Hypothalamus (tissue), 51 donors: ENCODE measurements at places on chromosomes 4 and X.

DNA sequence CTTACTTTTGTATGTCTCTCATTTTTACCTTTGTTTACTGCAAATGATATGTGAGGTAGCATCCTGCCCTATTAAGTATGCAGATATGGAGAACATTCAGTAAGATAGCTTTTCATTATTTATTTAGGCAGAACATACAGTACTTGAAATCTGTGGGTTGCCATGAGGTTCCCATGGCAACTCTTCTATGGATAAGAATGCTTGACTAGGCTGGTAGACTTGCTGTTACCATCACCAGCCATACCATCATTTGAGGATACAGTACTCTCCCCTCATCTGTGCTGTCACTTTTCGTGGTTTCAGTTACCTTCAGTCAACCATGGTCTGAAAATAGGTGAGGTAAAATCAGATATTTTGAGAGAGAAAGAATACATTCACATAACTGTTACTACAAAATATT lies 56.7 kb downstream of the NAF1 start:
- DNase-seq = no peak

GRCh38 chr4:74932832-74933561 lies at the start of gene PARM1:
TSS of gene PARM1 (plus strand) at chr4:74933116. CDS start at chr4:74933328, 212 bp downstream.
- DNase-seq = peak; percentile 85

GRCh38 chr4:96486563-96486962 lies 646.7 kb downstream of the PDHA2 start:
- DNase-seq = no peak

- no peak for DNase-seq
Observed at GRCh38 chr4:113809311-113809710, 47.8 kb upstream of the CAMK2D start.

GRCh38 chr4:158826882-158827281 lies 58.1 kb downstream of the FNIP2 start:
- DNase-seq = no peak

GRCh38 chrX:70231666-70232065 lies 2.8 kb upstream of the AWAT1 start:
- DNase-seq = no peak

- DNase-seq = no peak
Observed at GRCh38 chr4:28709891-28710290, 1849.2 kb downstream of the STIM2 start.

GRCh38 chr4:123776267-123776666 lies 379.7 kb downstream of the SPRY1 start:
- DNase-seq = no peak

GRCh38 chr4:157425897-157426296 lies 205.4 kb downstream of the GRIA2 start:
- no peak for DNase-seq

- DNase-seq = no peak
Observed at GRCh38 chr4:156401371-156401770, 447.7 kb upstream of the CTSO start.

DNA sequence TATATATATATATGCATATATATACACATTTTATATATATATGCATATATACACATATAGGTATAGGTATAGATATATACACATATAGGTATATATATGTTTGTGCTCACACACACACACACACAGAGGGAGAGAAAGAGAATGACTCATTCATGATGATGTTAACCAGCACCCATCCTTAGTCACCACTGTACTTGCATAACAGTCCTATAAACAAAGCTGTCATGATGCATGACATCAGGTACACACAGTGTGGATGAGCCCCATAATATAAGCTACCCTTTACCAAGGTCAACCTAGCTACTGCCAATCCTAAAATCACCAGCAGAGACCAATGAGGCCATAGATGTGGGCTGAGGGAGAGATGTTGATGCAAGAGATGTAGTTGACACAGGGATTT lies 1408.0 kb downstream of the RAPGEF2 start:
- no peak for DNase-seq

GRCh38 chr4:120960656-120961267 lies 38.2 kb upstream of the PRDM5 start:
- no peak for DNase-seq

GRCh38 chrX:44961817-44962607 lies 89.0 kb downstream of the KDM6A start:
- DNase-seq = no peak

- DNase-seq = no peak
Observed at GRCh38 chrX:10831716-10832502, 211.5 kb upstream of the MID1 start.

GRCh38 chr4:70533791-70534190 lies 15.4 kb downstream of the AMTN start:
- DNase-seq = no peak

DNA sequence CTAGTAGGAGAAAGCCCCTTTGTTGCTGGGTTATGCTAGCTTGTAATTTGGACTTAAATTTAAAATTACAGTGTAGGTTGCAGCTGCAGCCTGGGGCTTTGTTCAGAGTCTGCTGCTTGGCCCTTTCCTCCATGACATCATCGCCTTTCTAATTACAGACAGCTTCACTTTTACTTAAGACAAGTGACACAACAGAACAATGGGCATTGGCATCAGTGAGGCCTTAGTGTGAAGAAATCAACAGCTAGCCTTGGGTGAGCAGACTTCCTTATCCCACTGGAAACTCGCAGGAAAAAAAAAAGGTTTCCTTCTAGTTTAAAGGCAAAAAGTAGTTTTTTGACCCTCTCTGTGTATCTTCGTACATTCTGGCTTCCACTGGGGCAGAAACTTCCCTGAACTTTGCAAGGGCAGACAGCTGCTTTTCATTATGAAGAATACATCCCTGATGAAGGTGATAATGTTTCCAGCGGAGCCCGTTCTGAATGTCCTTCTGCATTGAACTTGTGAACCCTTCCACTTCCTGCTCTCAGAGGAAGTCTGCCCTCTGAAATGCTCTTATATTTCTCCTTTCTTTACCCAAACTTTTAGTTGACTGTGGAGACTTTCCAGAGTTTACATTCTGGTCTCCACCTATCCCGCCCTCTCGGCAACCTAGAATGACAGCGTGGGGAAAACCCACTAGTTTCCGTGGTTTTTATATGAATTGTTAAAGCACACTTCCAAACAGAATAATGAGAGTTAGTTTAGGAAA lies 123.2 kb upstream of the FAM9C start:
- no peak for DNase-seq

DNA sequence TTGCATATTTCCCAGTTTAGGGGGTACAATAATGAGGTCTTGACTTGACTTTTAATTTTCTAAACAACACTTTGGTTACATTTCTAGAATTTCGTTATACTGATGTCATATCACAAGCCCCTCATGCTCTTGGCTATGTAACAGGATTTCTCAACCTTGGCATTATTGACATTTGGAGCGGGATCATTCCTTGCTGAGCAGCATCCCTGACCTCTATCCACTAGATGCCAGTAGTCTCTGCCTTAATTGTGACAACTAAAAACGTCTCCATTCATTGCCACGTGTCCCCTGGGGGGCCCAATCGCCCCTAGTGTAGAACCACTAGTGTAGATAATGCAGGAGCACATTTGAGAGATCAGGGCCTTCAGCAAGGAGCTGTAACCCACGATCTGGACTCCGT lies 234.2 kb upstream of the MID1 start:
- DNase-seq = no peak

- DNase-seq = no peak
Observed at GRCh38 chrX:100263650-100264049, 146.4 kb downstream of the PCDH19 start.

DNA sequence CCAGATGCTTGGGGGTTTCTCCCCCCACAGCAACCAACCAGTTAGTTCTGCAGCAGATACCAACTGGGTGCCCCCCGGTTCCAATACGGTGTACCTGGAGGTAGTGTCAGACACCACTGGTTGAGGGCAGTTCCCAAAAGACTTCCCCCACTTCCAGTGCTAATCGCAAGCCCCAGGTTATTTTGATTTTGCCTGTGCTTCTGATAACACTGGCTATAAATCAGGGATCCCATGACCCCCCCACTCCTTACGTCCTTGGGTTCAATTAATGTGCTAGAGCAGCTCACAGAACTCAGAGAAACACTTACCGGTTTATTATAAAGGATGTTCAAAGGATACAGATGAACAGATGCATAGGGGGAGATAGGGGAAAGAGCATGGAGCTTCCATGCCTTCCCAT lies 5.5 kb downstream of the CLCN3 start:
- no peak for DNase-seq

DNA sequence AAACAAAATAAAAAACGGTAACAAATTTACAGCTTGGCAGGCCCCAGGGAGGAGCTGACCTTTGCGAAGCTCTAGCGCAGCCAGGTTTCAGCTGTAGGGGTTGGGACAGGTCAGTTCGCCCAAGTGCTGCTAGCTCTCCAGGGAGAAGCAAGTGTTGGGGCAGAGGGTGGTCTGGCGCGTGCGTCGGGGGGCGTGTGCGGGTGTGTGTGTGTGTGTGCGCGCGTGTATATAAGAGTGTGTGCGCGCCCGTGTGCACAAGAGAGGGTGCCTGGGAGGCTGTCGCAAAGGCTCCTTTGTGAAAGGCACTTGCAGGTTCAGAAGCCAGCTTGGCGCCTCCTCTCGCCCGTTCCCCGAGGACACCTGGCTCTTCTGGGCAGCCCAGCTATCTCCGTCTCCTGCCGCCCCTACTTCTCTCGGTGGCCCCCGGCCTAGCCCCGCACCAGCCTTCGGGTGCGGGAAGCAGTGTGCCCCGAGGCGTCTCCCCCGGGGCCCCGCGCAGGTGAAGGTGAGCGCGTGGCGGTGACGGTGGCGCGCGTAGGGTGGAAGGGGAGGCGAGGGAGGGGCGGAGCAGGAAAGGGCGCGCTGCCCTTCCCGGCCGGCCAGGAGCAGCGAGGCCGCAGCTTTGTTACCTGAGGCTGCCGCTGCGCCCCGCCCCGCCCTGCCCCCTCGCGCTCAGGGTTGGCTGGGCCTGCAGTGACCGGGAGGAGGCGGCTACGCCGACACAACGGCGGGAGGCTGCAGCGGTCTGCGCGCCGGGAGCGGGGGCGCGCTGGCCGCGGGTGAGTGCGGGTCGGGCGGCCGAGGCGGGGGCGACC lies at the start of gene FHDC1:
Gene FHDC1 (plus strand): TSS at position 693 of the 815 bp plus-strand sequence. CDS start 6,735 bp downstream, outside the sequence.
- DNase-seq = no peak

DNA sequence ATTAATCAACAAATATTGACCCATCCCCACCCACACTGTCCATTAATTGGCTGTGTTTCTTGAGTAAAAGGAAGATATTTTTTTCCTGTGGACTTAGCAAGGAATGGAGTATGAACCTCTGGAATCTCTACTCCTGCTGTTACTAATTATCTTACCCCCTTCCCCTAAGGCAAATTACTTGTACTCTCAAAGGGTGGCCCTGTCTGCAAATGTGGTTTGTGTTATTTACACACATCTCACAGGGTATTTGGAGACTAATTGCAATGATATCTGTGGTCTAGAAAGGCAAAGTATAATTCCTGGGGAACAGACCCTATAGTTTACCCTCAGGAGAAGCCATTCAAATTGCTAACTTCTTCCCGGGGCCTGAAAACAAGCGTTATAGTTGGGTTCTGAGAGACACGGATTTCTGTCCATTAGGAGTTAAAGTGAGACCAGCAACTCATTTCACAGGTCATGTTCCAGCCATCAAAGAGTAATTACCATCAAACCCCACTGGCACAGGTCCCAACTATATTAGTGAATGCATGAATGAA lies 133.0 kb upstream of the RASGEF1B start:
- DNase-seq = no peak

GRCh38 chr4:16721613-16722291 lies 176.7 kb downstream of the LDB2 start:
- DNase-seq = no peak

DNA sequence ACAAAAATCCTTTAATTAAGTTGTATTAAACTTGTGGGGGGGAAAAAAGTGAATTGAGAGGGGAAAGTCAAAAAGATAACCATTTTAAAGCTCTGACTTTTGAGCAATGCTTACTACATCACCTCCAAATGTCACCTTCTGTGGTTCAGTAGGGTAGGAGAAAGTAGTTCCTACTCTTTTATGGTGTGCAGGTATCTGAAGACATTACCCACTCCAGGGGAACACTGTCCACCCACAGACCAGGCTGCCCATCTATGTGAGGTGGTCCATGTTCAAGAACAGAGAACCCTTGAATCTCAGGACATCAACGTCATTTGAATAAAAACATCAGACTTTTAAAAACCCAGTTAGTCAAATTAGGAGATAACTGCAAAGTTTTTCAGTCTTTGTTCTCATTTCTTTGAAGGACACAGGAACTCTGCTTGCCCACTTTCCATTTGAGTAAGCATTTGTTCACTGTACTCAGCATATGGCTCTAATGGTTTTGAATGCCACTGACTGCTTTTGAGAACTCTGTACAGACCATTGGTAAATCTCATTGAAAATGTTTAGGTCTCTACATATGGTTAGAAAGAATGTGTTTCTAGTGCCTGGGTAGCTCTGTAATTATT lies 18.4 kb downstream of the NMU start:
- DNase-seq = no peak

DNA sequence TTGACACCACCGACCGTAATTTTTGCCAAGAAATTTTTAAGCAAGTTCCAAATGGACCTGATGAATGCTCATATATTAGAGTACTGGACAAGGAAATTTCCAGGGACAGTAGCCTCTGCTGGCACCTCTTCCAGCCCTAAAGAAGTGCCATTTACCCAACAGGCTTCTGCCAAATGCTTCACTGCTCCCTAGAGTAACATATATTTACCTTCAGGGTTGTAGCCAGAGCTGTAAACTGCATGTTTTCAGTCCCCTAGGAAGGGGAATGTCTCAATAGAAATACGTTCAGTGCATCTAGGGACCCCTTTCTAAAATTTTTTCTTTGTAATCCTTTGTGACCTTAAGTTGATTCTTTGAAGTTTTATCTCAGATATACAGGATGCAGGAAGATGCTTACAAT lies 143.1 kb upstream of the SMAD1 start:
- DNase-seq = no peak

- no peak for DNase-seq
Observed at GRCh38 chrX:40082447-40083119, 15.2 kb downstream of the BCOR start.

DNA sequence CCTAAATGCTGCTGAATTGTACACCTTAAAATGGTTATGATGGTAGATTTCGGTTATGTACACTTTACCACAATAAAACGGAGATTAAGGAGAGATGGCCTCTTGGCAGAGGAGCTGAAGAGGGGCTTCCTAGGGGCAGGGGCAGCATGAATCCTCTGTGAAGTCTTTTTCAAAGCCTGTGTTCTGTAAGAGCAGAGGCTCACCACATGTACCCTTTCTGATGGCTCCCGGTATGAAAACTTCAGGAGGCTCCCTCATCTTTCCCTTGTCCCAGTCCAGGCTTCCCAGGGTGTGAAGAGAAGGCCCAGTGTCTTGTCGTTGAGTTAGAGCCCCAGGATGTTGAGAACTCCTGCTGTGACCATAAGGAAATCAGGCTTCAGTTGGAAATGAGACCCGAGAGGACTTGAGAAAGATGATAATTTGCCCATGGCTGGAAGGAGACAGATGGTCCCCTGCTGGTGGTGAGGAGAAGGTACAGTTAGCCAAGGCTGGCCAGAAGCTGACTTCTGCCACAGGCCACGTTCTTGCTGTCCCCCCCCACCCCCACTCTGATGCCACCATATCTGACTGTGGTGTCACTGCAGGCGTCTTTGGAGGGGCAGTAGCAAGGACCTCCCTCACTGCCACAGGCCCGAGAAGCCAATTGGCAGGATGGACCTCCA lies 31.8 kb upstream of the MTM1 start:
- no peak for DNase-seq
